Uterus (tissue), 4 donors: ENCODE measurements at places on chromosomes 1 and 21. TPM values are rescaled to one million over a fixed set of nuclear protein-coding genes. Genes with fewer than 3 reads are reported as not detected.

S100A3 gene
- total RNA-seq, result 1.2 TPM

KCNJ6 gene
- 0.62 TPM for total RNA-seq

SH3D21 gene
- not detected for total RNA-seq

KIAA0040 gene
- 12.3 TPM for total RNA-seq

FOXD3 gene
- total RNA-seq, result 1.4 TPM

FHAD1 gene
- total RNA-seq, result 1.1 TPM

HSD11B1 gene
- 0.59 TPM for total RNA-seq

FAM43B gene
- total RNA-seq, result 2.3 TPM

ANKRD35 gene
- 4.1 TPM for total RNA-seq

AMY2A gene
- not detected for total RNA-seq

DNA sequence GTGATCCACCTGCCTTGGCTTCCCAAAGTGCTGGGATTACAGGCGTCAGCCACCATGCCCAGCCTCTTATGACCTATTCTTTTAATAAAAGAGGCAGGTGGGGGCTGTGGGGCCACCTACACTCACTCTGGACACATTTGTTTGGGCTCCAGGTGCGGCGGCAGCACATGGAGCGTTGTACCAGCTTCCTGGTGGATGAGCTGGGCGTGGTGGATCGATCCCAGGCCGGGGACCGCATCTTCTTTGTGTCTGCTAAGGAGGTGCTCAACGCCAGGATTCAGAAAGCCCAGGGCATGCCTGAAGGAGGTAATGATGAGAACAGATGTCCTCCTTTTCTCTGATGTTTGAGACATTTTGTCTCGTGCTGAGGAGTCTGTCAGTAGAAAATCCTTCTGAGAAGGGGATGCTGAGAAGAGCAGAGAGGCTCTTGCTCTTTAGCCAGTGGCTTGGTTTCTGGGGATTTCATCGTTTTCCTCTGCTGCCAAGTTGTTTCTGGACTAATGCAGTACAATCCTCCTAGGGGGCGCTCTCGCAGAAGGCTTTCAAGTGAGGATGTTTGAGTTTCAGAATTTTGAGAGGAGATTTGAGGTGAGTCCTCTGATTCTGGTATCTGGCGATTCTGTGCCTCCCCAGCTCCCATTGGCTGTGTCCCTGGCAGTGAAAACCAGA lies 17.9 kb upstream of the MIIP start:
- no peak for DNase-seq

DNA sequence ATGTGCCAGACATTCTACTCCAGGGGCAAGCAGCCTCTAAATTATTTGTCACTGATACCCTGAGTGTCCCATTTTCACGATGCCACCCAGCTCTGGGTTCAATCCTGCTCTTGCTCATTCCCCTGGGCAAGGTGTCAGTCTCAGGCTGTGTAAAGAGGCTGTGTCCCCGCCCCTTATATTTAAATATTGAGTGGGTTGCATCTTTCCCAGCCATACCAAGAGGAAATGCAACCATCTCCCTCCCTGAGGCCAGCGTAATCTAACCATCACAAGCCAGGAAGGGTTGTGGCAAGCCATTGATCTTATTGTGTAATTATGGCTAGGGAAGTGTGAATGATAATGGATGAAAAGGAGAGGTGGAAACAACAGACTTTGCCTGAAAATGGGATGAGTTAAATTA lies 54.7 kb upstream of the CLDN14 start:
- no peak for DNase-seq

DNA sequence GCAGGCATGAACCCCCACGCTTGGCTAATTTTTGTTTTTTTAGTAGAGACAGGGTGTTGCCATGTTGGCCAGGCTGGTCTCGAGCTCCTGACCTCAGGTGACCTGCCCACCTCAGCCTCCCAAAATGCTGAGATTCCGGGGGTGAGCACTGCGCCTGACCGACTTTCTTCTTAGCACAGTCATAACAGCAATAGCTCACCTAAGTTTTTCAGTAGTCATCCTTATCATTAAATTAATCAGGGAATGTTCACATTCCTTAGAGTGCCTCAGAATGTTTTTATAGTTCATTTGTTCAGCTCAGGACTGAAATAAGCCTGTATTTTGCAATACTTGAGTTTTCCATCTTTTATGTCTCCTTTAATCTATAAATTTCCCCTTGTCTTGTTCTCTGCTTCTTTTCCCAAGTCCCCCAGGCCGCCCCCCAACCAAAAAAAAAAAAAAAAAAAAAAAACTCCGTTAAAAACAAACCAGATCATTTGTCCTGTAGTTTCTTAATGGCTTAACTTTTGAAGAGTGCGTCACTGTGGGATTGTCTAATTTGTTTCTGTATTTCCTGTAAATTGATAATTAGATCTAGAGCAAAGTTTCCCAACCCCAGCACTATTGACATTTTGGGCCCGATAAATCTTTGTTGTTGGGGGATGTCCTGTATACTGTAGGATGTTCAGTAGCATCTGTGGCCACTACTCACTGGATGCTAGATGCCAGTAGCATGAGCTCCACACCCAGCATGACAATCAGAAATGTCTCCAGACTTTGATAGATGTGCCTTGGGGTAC lies 120.7 kb downstream of the ITSN1 start:
- no peak for DNase-seq

- no peak for DNase-seq
Measured at GRCh38 chr1:164671966-164672571, 113.1 kb downstream of the PBX1 start.

DNA sequence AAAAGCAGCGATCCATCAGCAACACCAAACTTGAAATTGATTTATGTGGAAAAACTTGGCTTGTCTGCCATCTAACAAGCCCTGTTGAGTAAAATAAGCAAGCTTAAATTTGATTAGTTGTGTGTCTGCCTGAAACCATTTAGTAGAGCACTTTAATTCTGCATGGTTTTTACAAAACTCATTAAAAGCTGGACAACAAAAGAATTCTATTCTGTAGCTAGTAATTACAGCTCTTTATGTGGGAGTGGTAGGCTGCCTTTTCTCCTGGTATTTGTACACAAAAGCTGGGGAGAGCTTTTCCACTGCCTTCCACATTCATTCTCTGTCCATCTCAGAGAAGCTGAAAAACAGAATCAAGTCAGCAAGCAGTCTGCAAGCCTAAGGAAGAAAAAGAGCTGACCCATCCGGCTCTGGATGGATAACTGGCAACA lies 1.7 kb downstream of the ETS2 start:
- DNase-seq, result no peak

DNA sequence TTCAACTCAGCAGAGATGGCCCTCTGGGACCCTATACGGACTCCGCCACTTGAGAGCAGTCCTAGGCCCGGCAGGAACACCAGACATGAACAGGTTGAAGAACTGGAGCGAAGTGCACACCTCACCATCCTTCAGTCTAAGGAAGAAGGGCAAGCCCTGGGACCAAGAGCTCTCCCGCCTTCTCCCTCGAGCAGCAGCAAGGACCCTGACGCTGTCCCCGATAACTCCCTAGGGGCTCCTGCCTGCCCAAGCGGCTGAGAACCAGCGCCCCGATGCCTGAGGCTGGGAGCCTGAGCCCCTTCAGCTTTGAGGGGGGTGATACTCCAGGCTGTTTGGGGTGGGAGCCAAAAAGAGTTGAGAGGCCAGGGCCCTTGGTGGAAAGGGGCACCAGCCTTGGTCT lies 10.2 kb downstream of the TMEM81 start:
- DNase-seq, result no peak

GRCh38 chr1:84360316-84360715 lies 38.0 kb upstream of the DNASE2B start:
- DNase-seq, result no peak

DNA sequence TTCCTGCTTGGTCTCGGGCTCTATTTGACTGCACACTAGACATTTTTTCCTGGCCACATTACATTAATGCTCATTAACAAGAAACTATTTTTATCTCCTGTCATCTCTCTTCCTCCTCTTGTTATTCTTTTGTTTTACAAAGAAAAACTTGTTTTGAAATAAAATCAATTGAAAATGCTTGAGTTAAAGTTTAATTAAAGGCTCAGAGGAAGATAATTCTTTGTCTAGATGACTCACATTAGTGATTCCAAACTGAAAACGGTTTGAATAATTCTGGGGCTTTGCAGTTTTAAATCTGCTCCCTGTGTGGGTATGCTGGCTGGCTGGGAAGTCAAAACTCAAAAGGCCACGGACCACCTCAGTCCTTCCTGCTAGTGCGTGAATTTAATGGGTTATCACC lies 29.6 kb downstream of the RGS5 start:
- no peak for DNase-seq

GRCh38 chr21:39321424-39321823 lies 8.0 kb upstream of the BRWD1 start:
- no peak for DNase-seq

DNA sequence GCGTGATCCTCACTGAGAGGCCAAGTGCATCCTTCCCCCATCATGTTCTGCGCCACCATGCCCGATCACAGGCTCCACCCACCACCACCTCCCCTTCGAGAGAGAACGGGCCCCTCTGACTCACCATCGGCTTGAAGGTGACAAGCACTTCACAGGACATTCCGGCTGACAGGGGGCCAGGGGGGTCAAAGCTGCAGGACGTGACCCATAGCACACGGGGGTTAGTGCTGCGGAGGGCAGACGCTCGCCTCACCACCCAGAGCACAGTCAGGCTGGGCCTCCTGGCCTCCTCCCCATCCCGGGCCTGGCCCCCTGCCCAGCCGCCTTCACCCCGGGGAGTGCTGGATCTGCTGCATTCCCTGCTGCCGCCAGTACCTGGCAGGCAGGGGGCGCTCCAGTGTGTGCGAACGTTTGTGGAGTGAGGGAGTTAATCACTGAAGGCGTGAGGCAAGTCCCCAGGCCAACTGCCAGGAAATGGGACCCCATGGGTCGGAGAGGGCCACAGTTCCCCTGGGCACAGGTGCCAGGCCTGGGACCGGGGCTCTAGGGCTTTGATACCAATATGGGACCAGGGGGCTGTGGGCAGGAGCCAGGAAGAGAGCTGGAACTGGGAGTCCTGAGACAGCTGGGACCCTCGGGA lies 40.9 kb upstream of the TMEM52 start:
- peak; percentile 44 for DNase-seq

DNA sequence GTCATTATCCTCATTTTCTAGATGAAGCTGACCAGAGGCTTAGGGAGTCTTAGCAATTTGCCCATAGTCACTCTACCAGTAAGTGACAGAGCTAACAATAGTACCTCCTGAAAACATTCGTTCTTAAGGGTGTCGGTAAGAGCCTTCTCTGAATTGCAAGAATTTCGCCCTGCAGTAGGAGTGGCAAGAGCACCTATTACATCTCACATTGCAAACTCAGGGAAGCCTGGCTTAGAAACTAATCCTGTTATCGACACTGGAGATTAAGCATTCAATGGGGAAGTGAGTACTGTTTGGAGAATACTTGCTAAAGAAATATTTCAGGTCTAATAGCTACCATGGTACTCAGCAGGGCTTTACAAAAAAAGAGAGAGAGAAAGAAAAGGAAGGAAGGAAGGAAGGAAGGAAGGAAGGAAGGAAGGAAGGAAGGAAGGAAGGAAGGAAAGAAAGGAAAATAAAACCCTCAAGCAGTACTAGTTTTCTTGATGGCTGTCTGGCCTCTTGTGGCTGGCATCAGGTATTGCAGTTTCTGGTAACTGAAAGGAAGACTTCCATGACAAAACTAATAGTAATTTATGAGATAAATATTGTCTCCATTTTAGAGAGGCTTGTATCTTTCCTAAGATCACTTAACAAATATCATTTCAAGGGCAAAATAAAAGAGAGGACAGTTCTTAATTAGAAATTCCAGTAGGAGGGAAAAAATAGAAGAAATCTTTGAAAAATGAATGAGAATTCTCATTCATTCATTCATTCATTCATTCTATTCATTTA lies 10.4 kb downstream of the C1orf226 start:
- no peak for DNase-seq

DNA sequence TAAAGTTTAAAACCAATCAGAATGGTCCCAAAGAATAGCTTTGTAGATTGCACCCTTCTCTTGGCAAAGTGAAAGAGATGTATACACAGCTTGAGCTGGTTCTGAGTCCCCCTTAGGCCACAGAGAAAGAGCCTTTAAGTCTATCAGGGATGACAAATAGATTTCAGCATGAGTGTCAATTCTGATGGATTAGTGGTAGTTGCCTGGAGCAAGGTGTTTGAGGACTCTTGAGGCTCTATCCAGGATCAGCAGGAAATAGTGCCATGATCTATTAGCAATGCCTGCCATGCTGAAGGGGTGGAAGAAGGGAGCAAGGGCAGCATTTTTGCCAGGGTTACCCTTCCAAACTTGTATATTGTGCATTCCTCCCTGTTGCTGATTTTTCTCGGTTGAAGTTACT lies 116.6 kb downstream of the ATG4C start:
- DNase-seq, result no peak

DNA sequence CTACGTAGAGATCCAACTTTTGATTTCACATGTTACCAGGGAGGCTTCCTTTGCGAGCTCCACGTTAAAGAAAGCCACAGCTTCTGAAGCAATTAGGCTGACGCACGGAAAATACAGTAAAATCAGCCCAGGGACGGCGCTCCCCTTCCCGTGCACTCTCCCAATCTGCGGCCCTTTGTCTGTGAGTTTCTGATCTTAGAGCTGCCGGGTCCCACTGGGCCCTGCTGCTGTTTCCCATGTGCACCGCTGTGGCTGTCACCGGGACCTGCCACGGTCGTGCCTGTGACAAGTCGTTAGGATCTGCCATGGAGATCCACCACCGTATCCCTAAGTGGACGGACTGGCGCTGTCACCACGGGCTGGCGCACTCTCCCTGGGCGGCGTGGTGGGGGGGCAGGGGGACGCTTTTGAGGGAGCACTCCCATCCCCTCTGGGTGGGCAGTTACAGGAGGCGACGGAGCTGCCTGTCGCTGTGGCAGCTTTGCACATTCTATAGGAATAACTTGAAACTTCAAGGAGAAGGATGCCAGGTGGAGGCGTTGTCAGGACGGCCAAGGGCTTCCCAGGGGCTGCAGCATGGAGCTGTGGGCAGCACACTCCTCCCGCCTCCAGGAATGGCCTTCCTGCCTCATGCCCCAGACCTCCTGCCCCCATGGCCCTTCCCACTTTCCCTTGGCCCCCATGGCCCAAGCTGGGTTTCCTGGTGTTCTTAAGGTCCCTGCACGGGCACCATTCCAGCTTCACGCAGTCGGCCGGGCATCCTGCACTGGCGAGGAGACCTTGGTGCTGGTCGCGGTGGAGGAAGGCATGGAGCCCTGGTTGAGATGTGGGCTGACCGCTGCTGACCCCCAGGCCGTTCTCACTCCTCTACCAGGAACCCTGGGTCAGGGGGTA lies 85.1 kb downstream of the PRDM16 start:
- DNase-seq, result no peak

GRCh38 chr1:20589331-20590278 lies 708 bp downstream of the CDA start:
- peak; percentile 49 for DNase-seq

- no peak for DNase-seq
Measured at GRCh38 chr1:202597090-202597761, 113.0 kb downstream of the SYT2 start.

- no peak for DNase-seq
Measured at GRCh38 chr1:161379071-161379470, 11.4 kb upstream of the CFAP126 start.

GRCh38 chr21:26070822-26071425 lies 99.6 kb downstream of the APP start:
- DNase-seq, result peak; percentile 52

GRCh38 chr1:23371987-23372880 lies 2.6 kb upstream of the ZNF436 start:
- DNase-seq, result no peak

GRCh38 chr1:200275415-200275814 lies 134.4 kb downstream of the ZNF281 start:
- no peak for DNase-seq
